Placental pericyte (primary cell): ENCODE measurements at places on chromosomes 1 and 21. TPM values are rescaled to one million over a fixed set of nuclear protein-coding genes. Genes with fewer than 3 reads are reported as not detected.

NPHS2 gene
- total RNA-seq, result not detected in 2 replicates

CDK18 gene
- 0.14 and 0.22 TPM in 2 replicates for total RNA-seq

DCST1 gene
- not detected in 2 replicates for total RNA-seq

JTB gene
- total RNA-seq, result 109 and 147 TPM in 2 replicates

ANXA9 gene
- under 0.01 and 0.22 TPM in 2 replicates for total RNA-seq

PADI6 gene
- not detected in 2 replicates for total RNA-seq

FCGR2B gene
- total RNA-seq, result 0.14 TPM in 1 of 2 replicates, not detected in the other

STUM gene
- not detected in 2 replicates for total RNA-seq

OR2M7 gene
- total RNA-seq, result not detected in 2 replicates

TCHH gene
- under 0.01 and 0.14 TPM in 2 replicates for total RNA-seq

MAN1C1 gene
- 0.14 and 1.3 TPM in 2 replicates for total RNA-seq

APOBEC4 gene
- under 0.01 TPM in 1 of 2 replicates, not detected in the other for total RNA-seq

OR2T4 gene
- not detected in 2 replicates for total RNA-seq

DNAJC16 gene
- total RNA-seq, result 20.0 and 23.4 TPM in 2 replicates

ADAMTS4 gene
- 4.2 and 27.5 TPM in 2 replicates for total RNA-seq

SLC37A1 gene
- 0.43 and 0.88 TPM in 2 replicates for total RNA-seq

XCL2 gene
- total RNA-seq, result not detected in 2 replicates

S100A14 gene
- not detected in 2 replicates for total RNA-seq

CACNA1S gene
- not detected in 2 replicates for total RNA-seq

TFF3 gene
- not detected in 2 replicates for total RNA-seq

AKNAD1 gene
- total RNA-seq, result not detected in 2 replicates

C1QA gene
- 0.57 TPM in 1 of 2 replicates, not detected in the other for total RNA-seq

MAP3K21 gene
- 1.1 and 1.5 TPM in 2 replicates for total RNA-seq

CRP gene
- not detected in 2 replicates for total RNA-seq

HSPB7 gene
- 3.7 and 17.7 TPM in 2 replicates for total RNA-seq

DCDC2B gene
- not detected in 2 replicates for total RNA-seq

PLA2G2C gene
- not detected in 2 replicates for total RNA-seq

CD52 gene
- not detected in 2 replicates for total RNA-seq

ATP6V1G3 gene
- total RNA-seq, result not detected in 2 replicates

PARK7 gene
- 139 and 158 TPM in 2 replicates for total RNA-seq

SV2A gene
- 7.9 and 33.5 TPM in 2 replicates for total RNA-seq

TIMM17A gene
- total RNA-seq, result 71.3 TPM in 2 replicates

SPRR3 gene
- not detected in 2 replicates for total RNA-seq

C2CD2 gene
- total RNA-seq, result 15.8 and 40.8 TPM in 2 replicates

HSF2BP gene
- total RNA-seq, result 1.6 and 4.4 TPM in 2 replicates

ITLN2 gene
- not detected in 2 replicates for total RNA-seq

RNF207 gene
- total RNA-seq, result 24.9 and 27.2 TPM in 2 replicates

C4BPA gene
- total RNA-seq, result not detected in 2 replicates

LCE4A gene
- total RNA-seq, result not detected in 2 replicates

OR6N1 gene
- total RNA-seq, result not detected in 2 replicates

LRRN2 gene
- not detected in 2 replicates for total RNA-seq

RGS1 gene
- 1.6 TPM in 1 of 2 replicates, not detected in the other for total RNA-seq

MTARC1 gene
- total RNA-seq, result 0.14 and 0.44 TPM in 2 replicates

PEAR1 gene
- total RNA-seq, result 10.1 and 16.2 TPM in 2 replicates

TGFB2 gene
- 15.2 and 18.6 TPM in 2 replicates for total RNA-seq

IFI44L gene
- 1.3 and 3.0 TPM in 2 replicates for total RNA-seq

DUSP23 gene
- 0.88 and 11.3 TPM in 2 replicates for total RNA-seq

KIF21B gene
- 0.22 and 0.29 TPM in 2 replicates for total RNA-seq

ZBTB8A gene
- total RNA-seq, result 5.2 and 8.1 TPM in 2 replicates

PRKAA2 gene
- 0.22 and 0.43 TPM in 2 replicates for total RNA-seq

ITGB2 gene
- total RNA-seq, result 0.14 TPM in 1 of 2 replicates, not detected in the other
